ENCODE measurements at places on chromosomes 4 and X. TPM values are rescaled to one million over a fixed set of nuclear protein-coding genes. Genes with fewer than 3 reads are reported as not detected.

The SPIN2B gene
- polyA plus RNA-seq = 12.3 TPM

The CCSER1 gene
- polyA plus RNA-seq = 9.5 TPM

DNA sequence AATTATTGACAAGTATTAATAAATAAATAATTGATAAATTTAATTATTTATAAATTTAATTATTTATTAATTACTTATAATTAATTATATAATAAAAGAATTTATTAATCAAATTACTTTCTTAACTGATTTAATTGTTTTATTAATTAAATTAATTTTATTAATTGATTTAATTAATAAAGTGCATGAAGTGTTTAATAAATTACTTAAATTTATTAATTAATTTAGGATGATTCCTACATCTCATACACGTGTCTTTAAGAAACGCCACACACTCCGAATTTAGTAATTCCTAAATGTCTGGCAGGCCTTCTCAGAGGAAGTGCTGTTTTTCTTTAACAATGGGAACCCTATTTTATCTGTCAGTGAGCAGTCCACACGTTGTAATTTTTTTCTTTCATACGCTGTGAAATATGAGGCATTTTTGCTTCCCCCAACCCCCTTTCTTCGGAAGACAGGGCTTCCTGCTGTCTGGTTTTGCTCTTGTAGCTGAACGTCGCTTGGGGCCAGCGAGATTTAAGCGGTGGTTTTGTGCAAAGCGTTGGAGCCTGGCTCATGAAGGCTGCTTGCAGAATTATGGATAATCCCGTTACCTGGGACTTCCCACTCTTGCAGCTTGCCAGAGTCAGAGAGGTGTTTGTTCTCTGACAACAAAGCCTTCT lies 46.8 kb downstream of the CRLF2 start:
- peak; percentile 10 for DNase-seq

DNA sequence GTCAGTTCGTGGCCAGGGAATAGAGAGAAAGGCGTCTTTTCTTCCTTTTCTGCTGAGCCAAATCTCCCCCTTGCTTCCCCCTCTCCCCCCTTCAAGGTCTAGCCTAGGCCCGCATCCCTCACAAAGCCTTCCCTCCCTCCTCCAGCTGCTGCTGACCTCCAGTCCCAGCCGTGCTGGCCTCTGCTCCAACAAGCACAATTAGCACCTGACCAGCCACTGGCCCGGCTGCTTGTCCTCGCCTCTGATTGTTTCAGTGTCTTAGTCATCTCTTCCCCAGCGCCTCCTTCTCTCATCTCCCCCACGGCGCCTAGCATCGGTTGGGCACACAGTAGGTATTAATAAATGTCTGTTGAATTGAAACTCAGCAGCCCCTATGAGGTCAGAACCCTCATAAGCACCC lies 4.2 kb downstream of the ELF4 start:
- no peak for DNase-seq

DNA sequence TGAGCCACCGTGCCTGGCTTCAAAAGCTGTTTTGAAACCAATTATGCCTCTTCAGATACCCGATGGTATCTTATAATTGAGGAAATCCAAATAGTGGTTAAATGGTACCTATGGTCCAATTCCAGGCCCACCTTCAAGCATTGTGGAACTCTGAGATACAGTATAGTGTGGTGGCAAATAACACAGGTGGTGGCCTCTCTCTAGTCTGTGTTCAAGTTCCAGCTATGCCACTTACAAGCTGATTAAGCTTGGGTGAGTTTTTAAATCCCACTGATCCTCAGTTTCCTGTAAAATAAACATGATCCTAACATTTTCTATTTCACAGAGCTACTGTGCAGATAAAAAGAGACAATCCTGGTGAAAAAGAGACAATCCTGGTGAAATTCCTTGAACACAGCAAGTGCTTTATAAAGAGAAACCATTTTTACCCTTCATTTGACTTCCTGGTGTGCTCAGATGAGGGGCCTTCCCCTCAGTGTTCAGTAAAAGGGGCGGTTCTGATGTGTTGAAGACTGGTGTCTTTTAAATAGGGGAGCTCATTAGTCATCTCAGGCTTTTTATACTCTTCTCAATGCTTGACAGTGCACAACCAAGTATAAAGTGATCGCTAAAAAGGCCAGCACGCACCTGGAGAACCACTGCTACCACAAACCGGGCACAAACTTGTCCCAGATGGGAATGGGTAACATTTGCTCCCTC lies 30.8 kb upstream of the CD40LG start:
- DNase-seq = no peak

DNA sequence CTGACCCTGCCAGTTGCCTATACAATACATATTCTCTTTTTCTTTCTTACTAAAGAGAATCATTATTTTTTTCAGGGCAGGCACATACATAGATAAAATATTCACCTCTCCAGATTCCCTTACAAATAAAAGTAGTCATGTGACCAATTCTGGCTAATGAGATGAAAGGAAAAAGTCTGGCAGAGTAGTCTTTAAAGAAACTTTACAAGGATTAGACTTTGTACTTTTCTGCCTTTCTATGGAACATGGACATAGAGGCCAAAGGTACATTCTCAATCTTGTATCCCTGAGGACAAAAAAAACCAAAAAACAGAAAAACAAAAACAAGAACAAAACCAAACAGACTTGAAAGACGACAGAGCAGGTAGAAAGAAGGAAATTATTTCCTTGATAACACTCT lies 75.6 kb downstream of the DCK start:
- DNase-seq = peak; percentile 40

DNA sequence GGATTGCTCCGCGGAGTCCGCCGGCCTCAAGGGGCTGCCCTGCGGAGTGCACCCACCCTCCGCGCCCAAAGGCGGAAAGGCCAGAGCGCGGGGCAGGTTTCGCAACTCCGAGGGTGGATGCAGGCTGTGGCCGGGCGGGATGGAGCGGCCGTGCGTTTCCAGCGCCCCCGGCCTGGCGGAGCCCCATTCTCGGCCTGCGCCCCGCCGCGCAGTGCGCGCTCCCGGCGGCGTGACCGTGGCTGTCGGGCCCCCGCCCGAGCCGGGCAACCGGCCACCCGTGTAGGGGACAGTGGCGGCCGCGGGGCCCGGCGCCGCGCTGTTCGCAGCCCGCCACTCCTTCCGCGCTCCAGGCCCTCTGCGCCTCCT lies 331 bp downstream of the SETD7 start:
- DNase-seq = no peak

The HMX1 gene
- not detected for polyA plus RNA-seq

The CCDC120 gene
- 27.3 TPM for polyA plus RNA-seq

The PABPC5 gene
- 1.9 TPM for polyA plus RNA-seq

The CDKL2 gene
- 1.6 TPM for polyA plus RNA-seq

The ZC4H2 gene
- polyA plus RNA-seq = 13.5 TPM

- DNase-seq = no peak
Observed at GRCh38 chr4:182878633-182879495, 38.3 kb downstream of the DCTD start.

GRCh38 chr4:26787461-26788340 lies 72.9 kb upstream of the STIM2 start:
- no peak for DNase-seq

DNA sequence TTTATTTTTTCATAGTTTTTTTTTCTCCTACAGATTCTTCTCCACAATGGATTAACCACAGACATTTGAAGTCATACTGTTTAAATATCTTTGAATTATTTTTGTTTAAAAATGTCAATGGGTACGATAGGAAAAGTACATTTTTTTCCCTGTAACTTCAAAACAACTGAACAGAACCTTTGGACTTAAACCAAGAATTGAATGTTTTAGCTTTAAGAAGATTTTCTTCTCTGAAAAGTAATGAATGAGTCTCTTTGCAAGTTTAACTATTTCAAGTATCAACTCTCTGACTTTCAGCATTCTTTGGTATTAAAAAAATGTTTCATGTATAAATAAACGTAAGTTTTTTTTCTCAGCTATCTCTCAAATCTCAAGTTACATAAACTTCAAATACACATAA lies 364.3 kb downstream of the FBXO8 start:
- no peak for DNase-seq

The DDX53 gene
- not detected for polyA plus RNA-seq

DNA sequence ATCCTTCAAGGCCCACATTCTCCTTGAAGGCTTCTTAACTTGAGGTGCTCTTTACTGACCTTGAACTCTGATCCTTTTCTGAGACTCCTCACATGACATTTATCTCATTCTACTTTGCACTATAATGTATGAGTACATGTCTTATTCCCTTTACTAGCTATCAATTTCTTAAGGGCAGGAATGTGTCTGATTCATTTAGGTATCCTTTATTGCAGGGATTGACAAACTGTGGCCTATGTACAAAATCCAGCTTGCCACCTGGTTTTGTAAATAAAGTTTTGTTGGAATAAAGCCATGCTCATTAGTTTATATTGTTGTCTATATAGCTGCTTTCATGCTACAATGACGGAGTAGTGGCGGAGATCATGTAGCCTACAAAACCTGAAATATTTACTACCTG lies 36.7 kb downstream of the SLC4A4 start:
- no peak for DNase-seq

GRCh38 chrX:56226980-56227379 lies 5.2 kb upstream of the KLF8 start:
- no peak for DNase-seq

The GPM6B gene
- polyA plus RNA-seq = 11.5 TPM

DNA sequence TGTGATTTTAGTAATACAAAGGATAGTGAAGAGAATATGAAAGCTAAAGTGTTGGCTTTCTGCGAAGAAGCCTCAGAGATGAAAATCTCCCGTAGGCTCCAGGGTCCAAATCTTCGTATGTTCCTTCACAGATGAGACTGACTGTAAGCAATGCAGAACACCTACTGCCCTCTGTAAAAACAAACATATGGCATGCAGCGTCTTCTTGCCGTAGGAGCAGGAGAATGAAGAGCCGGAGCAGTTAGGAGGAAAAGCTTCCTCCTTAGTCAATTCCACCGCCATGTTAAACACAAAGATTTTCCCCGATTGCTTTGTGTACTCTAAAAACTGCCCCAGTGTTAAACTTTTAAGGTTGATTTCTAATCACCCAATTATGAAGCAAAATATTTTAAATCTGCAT lies 22.5 kb downstream of the RWDD4 start:
- DNase-seq = peak; percentile 58
